HTR-8/SVneo (cell line): ENCODE measurements at places on chromosomes 7 and 10.

DNA sequence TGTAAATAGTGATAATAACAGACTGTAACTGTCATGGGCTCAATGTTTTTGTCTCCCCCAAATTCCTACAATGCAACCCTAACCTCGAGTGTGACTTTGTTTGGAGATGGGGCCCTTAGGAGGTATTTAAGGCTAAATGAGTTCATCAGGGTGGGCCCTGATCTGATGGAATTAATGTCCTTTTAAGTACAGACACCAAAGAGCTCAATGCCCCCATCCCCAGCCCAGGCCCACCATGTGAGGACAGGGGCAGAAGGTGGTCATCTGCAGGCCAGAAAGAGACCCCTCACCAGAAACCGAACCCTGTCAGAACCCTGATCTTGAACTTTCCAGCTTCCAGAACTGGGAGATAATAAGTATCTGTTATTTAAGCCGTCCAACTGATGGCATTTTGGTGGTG, 83.2 kb downstream of the PIP4K2A start:
- no peak for DNase-seq

DNA sequence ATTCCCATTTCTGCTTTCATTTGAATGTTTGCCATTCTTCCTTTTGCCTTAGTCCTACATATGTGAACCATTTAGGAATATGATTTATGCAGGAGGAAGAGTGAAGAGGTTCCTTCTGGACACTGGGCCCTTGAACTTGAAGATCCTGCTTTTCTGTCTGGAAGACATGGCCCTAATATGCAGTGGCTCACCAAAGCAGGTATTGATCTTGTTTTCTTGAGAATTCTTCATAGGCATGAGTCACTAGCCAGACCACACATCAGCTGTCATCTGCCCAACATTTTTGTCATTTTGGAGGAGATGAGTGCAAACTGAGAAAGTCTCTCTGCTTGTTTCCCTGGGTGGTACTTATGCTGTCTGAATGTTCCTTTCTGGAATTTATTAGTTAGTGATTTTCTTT, 382.6 kb downstream of the LRMDA start:
- no peak for DNase-seq

GRCh38 chr7:5289355-5289754, 6.6 kb downstream of the SLC29A4 start:
- DNase-seq: no peak

GRCh38 chr10:52742731-52743130, 29.9 kb downstream of the MBL2 start:
- DNase-seq: no peak

GRCh38 chr10:26445411-26446031, 7.4 kb downstream of the APBB1IP start:
- no peak for DNase-seq

DNA sequence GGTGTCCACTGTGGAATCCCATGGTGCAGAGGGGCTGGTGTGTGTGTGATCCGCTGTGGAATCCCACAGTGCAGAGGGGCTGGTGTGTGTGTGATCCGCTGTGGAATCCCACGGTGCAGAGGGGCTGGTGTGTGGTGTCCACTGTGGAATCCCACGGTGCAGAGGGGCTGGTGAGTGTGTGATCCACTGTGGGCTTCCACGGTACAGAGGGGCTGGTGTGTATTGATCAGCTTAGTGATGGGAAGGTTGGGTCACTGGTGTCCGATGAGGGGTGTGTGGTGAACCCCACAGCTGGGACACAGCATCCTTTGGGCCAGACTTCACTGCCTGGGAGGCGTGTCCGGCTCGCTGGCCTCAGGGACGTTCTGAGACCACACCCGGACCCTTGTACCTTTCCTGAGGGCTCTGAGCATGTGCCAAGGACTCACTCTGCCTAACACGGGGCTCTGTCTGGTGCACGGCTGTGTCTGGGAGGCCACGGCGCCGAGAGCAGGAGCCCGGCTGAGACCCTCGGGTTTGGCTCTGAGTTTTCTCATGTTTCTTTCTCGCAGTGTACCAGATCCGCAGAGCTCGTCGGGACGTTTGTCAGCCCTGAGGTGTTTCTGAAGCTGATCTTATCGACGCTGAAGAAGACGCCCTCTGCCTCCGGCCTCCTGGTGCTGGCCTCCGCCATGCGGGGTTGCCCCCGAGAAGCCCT, 29.3 kb upstream of the PRKAR1B start:
- no peak for DNase-seq

GRCh38 chr10:117619223-117619622, 76.7 kb downstream of the EMX2 start:
- no peak for DNase-seq
